Activated CD4-positive, alpha-beta T cell treated with anti-CD3 and anti-CD28 coated beads for 24 hours (primary cell): ENCODE measurements at places on chromosomes 3 and 15.

DNA sequence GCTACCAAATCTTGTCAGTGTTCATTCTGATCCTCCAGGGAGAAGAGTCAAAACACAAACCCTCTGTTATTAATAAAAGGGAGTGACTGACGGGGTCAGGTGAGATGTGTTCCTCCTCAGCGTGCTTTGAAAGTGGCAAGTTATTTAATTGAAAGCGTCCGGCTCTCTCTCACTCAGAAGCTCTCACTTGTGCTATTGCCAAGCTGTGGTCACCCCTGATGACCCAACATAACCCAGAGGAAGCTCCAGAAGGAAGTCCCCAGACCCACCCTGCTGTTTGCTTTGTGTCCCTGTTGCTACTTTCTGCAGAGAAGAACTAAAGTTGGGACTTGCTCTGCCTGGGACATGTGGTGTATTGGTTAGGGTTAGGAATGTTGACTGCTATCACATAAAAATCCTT lies 235.6 kb downstream of the EDEM1 start:
- no peak for DNase-seq

- DNase-seq: no peak
These were observed 34.6 kb downstream of the CHD2 start for GRCh38 chr15:92934716-92935115.

DNA sequence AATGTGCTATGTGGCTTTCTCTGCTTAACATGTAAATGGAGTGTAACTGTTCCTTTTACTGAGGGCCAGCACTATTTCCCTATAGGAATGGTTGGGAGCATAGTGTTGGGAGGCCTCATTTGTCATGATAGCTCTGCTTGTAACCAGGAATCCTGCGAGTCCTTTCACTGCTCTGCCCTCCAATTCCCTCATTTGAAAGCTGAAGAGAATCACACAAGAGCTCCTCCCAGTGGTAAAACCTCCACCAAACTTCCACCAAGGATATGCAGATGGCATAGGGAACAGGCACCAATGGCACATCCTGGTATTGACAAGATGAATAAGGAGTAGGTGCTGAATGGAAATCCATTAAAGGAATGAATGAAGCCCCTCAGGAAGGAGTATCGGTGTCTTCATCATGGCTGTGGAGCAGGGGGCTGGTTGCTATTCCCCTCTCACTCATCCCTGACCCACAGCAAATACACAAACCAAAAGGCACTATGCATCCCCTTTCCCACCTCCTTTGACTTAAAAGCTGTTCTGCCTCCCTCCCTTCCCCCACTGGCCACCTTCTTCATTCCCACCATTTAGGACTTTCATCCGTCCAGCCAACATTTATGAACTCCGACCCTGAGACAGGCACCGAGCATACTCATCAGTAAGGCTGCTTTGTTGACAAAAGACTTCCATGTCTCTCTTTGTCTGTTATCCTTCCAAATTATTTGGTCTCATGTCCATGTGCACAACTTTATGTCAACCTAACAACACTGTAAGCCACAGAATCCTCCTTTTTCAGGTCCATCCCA lies 560.8 kb downstream of the FOXP1 start:
- DNase-seq: no peak

- DNase-seq: no peak
These were observed 224.3 kb upstream of the SOX2 start for GRCh38 chr3:181487236-181487978.

DNA sequence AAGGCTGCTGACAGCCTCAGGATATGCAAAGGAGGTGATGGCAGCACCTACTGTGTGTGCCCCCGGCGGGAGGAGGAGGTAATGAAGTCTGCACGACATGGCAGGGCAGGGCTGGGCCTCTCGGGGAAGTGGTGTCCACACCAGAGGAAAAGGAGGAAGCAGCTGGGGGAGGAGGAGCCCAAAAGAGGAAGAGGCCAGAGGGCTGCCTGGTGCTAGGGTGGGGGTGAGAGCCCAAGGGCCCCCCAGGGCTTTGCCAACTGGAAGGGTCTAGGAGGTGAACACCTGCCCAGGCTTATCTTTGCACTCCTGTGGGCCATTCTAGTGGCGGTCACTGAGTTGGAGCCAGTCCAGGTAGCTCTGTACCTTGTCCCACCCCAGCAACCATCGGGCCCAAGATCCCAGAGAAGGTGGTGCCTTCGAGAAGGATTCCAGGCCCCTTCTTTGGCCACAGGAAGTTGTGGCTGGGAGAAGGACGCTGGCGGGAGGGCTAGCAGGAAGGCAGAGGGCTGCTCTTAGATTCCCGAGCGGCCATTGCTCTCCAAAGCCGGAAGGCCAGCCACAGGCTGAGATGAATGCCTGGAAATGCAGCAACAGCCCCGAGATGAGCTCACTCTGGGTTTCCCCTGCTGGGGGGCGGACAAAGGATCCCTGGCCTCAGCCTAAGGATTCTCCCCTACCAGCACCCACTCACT lies 7.0 kb downstream of the GNAI2 start:
- DNase-seq: no peak

- no peak for DNase-seq
These were observed 10.0 kb downstream of the PHC3 start for GRCh38 chr3:170171563-170171962.

- no peak for DNase-seq
These were observed 27.0 kb downstream of the PSTPIP1 start for GRCh38 chr15:77021803-77022381.

GRCh38 chr15:60356832-60357231 lies 41.0 kb downstream of the ANXA2 start:
- DNase-seq: no peak

GRCh38 chr3:158267015-158267414 lies 157.1 kb downstream of the RSRC1 start:
- no peak for DNase-seq

- no peak for DNase-seq
These were observed 50.4 kb upstream of the TBC1D21 start for GRCh38 chr15:73822998-73823397.

DNA sequence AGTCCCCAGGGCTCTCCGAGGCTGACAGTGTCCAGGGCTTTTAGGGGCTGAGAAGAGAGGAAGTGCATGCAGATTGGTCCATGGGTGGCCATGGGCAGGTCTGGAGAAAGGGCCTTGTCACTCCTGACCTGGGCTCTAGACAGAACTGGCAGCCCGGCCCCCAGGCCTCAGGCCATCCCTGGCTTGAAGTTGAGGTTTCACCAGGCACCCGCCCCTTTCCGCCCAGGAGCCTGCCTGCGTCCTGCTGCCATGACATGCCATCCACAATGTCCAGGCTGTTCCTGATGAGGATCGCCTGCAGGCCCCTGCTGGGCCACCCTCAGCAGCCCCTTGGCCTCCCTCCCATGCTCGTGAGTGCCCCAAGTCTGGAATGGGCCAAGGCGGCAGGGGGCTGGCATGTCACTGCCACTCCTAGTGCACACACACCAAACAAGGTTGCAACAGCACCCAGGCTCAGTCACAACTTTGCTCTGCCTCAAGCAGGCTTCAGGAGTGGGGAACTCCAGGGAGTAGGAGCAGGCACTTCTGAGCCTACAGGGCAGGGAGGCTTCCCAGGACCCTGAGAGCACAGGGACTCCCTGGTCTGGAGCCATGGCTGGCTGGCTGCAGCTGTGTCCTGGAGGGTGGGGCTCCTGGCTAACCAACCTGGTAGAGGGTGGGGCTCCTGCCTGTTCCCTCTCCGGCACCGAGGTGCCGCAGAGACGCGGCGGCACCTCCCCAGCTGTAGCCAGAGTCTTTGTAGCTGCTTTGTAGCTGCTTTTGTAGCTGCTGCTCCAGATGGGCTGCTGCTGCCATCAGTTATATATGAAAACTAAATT lies 1457.1 kb upstream of the GBE1 start:
- DNase-seq: no peak

DNA sequence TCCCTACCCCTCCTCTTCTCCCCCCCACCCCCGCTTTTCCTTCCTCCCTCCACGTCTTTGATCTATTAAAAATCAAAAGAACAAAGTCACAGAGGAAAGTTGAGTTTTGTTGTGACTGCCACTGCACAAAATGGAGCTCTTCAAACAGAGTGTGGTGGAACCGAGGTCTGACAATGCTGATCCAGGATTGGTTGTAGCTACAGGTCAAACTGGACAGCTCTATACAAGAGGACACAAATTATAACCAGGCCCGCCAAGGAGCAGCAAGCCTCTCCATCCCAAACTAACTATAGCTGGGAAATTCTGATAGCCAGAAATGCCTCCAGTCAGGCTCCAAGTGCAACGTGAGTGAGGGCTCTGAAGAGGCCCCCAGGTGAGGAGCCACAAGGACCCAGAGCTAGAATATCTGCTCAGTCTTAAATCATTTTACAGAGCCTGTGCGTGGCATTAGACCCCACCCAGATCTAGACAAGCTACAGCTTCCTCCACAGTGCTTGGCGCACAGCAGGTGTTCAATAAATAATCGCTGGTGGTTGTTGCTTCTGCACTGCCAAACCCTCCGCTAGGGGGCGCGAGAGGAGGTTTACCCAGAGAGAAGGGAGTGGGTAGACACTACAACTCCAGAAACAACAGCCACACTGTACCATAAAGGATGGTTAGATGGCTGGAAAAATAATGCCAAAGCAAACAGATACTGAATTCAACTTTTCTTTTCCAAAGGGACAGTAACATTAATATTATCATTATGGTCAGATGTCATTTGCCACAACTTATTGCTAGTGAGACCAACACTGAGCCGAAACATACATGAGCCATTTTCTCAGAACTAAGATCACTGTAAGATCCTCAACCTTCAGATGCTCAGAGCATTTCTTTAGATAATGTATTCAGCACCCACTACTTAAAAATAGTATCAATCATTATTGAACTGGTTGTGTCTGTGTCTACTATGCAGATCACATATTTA lies 44.6 kb downstream of the ZIC4 start:
- no peak for DNase-seq

DNA sequence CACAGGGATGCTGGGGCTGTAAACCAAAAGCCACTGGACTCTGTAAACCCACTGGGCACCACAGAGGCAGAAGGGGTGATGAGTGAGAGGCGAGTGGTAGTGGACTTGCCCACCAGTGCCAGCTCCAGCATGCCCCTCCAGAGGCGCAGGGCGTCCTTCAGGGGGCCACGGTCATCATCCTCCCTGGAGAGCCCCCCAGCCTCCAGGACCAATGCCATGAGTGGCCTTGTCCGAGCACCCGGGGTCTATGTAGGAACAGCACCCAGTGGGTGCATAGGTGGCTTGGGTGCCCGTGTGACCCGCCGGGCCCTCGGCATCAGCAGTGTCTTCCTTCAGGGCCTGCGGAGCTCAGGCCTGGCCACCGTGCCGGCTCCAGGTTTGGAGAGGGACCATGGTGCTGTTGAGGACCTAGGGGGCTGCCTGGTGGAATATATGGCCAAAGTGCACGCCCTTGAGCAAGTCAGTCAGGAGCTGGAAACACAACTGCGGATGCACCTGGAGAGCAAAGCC lies at the start of gene BFSP2:
TSS of gene BFSP2 (plus strand) at position 51 of the 510 bp plus-strand sequence. CDS start at position 79, 28 bp downstream.
- no peak for DNase-seq

DNA sequence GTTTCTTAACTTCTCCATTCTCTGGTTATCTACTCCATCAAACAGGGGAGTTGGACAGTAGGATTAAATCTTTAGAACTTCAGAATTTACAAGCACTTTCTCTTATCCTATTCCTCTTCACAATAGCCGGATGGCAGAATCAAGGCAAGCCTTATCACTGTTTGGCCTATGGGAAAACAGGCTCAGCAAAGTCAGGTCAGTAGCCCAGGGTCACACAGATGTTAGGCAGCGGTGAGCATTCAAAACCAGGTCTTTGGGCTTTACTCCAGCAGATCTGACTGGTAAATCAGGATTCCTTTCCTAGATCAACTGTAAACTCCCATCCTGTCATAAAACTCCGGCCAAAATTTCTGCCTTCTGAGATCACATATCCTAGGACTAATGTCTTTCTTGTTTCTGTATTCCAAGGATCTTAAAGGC lies 258.4 kb downstream of the OPA1 start:
- DNase-seq: no peak
